ENCODE measurements at places on chromosomes 5 and 9.
A peak's percentile ranks its signal among the peaks of the same experiment; 100 is the strongest.

- DNase-seq: peak; percentile 12
Measured at GRCh38 chr9:21326526-21327139, 8.6 kb downstream of the KLHL9 start.

- DNase-seq: no peak
Measured at GRCh38 chr5:125269926-125270325, 523.5 kb upstream of the ZNF608 start.

- DNase-seq: no peak
Measured at GRCh38 chr9:13113216-13113615, 166.3 kb downstream of the MPDZ start.

DNA sequence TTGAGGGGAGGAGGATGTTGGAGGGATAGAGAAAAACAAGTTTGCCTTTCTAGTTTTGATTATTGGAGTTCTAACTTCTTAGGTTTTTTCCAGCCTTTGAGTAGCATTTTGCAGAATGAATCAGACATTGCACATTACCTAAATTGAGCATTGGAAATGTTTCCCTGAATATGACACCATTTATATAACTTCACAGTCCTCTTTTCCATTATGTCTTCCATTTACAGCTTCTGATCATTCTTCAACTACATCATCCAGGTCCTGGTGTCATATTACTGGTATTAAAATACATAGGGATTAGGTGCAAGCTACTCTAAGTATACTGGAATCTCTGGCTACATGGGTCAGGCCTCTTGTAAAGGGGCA lies 286.1 kb downstream of the ARHGAP26 start:
- no peak for DNase-seq

DNA sequence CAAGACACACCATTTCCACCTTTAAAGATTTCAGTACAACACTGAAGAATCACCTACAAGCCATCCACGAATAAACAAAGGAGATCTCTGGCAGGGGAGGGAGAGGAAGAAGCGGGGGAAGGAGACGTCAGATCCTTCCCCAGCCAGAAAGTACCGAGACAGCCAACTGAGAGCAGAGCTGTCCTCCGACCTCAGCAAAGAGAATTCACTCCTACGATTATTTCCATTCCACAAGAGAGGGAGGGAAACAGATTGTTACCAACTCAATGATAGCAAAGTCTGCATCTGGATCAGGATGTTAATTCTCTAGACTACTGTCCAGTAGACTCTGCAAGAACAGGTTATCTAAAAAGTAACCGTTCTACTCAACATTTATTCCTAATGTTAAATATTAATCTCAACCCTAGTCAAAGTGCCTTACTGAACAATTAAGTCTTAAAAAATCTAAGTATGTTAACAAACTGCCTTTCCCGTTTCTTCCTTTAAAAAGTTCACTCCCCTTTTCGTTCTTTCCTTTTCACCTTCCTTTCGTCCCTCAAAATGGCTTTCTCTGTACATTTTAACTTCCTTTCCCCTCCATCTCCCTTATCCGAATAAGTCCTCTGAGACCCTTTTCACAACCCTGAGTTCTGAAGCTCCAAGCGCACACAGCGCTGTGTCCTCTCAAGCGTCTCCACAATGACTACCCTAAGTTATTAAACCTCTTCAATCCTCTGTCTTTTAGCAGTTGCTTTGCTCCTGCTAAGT lies 1.4 kb downstream of the CHD1 start:
- no peak for DNase-seq

DNA sequence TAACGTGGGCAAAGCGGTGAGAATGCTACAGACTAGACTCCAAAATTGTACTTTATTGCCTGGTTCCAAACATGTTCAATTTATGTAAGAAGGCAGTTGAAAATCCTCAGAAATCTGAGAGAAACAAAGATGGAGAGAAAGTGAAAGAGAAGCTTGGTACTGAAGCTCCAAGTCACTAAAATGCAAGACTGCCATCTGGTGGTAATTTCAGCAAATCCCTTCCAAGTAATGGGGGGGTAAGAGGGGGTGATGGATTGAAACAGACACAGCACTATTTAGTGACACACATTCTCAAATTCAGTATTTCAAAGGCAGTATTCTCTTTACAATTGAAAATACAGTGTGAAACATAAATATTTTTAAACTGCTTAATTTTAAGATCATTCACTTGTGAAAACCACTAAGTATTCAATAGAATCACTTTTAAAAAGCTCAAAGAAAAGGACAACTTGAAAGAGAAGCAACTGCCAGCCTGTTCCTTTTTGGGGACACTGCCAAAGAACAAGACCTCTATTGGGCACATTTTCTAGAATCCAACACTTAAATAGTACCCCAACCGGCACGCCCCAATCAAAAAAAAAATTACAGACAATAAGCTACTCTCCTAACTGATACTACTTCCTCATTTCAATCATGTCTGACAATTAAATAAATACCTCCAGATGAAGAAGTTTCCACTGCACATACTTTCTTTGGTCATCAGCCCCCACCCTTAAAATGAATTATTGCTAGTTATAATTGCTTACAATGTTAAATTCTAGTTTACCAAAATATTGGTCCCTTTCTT lies 131.5 kb downstream of the AGTPBP1 start:
- peak; percentile 23 for DNase-seq

GRCh38 chr5:79133657-79134451 lies 22.2 kb downstream of the BHMT start:
- no peak for DNase-seq

- no peak for DNase-seq
Measured at GRCh38 chr9:68780380-68780712, 75.3 kb downstream of the PIP5K1B start.

DNA sequence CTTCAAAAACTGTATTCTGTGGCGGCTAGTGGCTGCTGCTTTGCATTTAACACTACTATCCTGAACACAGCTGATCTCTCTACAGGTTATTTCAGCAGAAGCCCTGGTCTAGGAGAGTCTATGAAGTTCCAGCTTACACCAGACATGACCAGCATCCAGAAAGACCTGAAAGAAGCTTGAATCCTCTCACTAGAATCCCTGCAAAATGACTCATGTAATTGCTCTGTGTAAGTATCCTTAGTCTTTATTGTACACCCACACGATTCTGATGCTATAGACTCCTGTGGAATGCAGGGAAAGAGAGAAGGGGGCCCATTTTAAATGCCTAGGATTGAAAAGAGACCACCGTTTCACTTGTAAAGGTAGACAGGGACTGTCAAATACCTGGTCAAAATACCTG lies 859 bp upstream of the GRIA1 start:
- DNase-seq: no peak

DNA sequence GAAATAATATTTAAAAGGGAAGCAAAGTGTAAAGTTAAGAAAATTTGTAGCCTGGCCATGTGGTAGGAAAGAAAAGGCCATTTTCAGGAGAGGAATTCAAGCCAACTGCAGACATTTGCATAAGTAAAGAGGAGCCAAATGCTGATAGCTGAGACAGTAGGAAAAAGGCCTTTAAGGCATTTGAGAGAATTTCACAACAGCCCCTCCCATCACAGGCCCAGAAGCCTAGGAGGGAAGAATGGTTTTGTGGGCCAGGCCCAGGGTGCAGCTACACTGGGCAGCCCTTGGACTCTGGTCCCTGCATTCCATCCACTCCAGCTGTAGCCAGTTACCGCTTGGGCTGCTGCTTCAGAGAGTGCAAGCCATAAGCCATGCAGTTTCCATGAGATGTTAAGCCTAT lies 1556.8 kb downstream of the EFNA5 start:
- DNase-seq: no peak

GRCh38 chr5:18305288-18305924 lies 671.1 kb downstream of the TAF11L14 start:
- peak; percentile 10 for DNase-seq

DNA sequence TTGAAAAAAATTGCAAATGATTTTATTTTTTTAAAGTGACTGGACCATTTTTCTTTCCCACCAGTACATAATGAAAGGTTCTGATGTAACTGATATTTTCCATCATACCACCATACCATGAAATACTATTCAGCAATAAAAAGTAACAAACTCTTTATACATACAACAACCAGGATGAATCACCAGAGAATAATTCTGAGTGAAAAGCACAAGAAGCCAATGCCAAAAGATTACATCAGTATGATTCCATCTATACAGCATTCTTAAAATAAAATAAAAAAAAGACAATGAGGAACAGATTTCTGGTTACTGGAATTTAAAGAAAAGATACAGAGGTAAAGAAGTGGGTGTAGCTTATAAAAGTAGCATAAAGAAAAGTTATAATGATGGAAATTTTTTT lies 423.7 kb upstream of the ST8SIA4 start:
- DNase-seq: no peak

DNA sequence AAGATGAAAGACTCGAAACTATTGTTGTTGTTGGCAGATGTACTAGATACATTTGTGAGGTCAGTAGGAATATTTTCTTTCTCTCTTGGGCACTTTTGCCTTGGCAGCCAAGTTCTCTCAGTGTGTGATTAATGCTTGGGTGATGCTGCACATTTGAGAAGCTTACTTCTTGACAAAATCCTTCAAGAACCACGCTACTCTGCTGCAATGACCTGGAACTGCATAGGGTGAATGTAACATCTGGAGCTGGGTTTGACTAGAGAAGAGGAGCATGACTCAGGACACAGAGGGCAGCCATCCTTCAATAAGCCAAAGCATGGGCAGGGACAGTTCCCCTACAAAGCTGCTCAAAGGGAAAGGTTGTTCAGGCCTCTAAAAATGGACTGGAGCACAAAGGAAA lies 75.5 kb upstream of the PUM3 start:
- no peak for DNase-seq

DNA sequence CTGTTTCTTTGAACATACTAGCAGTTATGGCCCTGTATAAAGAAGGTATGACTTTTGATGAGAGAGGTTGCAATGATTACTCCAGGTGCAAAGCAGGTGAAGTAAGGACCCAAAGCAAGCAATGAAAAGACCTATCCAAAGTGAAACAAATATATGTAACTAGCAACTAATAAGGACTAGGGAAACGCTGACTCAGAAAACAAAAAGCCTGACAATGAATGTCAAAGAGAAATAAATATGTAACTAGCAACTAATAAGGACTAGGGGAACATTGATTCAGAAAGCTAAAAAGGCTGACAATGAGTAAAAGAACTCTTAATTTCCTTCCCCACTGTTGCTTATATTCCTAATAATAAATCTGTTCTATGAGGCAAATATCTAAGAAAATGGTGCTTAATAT lies 43.1 kb downstream of the HMGCR start:
- no peak for DNase-seq

DNA sequence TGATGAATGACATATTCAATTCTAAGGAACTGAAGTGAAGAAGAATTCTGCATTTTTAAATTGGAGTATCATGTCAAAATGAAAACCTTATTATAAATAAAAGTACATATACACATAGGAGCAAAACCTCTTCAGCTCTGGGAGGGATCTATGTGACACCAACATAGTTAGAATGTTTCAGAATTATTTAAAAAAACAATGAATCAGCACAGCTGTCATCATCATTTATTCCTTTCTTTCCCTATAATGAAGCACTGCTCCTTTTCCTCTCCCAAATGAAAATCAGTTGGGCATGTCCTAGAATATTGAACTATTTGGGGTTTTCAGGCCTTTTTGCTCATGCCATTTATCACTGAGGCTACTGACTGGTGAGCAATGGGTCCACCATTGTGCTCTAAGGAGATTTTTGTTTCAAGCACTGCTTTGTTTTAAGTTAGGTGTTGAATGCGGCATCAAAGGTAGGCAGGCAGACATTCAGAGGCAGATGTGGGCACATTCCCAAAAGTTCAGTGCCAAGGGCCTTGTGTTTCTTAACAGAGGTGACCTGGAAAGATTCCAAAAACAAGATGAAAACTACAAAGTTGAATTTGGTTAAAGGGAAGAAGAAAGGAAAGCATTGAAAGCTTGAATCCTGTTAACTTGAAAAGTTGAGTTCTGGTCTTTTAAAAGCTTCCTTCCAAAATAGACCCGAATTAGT lies 126.4 kb upstream of the ADAMTSL1 start:
- DNase-seq: no peak

- no peak for DNase-seq
Measured at GRCh38 chr5:107389130-107389774, 281.5 kb downstream of the EFNA5 start.

DNA sequence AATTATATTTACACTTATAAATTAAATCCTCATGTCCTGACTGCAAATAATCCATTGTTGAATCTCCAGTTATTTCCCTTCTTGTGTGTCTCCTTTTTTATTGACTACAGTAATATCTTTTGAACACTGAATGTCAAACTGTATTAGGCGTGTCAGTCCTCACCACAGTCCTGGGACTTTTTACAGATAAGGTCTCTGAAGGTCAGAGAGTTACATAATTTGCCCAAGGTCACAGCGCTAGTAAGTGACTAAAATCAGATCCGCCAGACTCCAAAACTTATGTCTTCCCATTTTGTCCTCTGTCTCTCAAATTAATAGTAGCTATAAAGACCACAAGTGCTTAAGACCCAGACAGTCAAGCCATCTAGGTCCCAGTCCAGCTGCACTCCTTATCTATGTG lies 274.3 kb downstream of the NR3C1 start:
- DNase-seq: no peak

DNA sequence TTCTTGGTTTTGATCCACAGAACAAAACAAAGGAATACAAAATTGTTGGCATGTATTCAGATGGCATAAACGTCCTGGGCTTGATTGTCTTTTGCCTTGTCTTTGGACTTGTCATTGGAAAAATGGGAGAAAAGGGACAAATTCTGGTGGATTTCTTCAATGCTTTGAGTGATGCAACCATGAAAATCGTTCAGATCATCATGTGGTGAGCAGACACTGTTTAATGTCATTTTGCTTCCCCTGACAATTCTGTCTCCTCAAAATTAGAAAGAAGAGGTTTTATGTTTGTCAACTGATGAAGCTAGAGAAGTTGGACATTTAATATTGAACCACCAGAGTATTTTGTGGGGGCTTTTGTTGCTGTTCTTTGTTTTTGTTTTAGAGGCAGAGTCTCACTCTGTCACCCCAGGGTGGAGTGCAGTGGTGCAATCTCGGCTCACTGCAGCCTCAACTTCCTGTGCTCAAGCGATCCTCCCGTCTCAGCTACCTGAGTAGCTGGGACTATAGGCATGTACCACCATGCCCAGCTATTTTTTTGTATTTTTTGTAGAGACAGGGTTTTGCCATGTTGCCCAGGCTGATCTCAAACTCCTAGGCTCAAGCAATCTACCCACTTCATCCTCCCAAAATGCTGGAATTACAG lies 82.0 kb downstream of the SLC1A1 start:
- DNase-seq: no peak
